Stimulated activated naive CD8-positive, alpha-beta T cell treated with anti-CD3 and anti-CD28 coated beads, Interleukin-15, amount 100 ng/mL, for 72 hours (primary cell): ENCODE measurements at places on chromosomes 3 and 15.
A peak's percentile ranks its signal among the peaks of the same experiment; 100 is the strongest.

- DNase-seq, result no peak
These were observed 204.4 kb upstream of the TGFBR2 start for GRCh38 chr3:30401971-30402370.

GRCh38 chr3:71805199-71805598 lies 20.3 kb upstream of the PROK2 start:
- DNase-seq, result no peak

GRCh38 chr15:29913528-29914135 lies 91.4 kb upstream of the TJP1 start:
- DNase-seq, result no peak

DNA sequence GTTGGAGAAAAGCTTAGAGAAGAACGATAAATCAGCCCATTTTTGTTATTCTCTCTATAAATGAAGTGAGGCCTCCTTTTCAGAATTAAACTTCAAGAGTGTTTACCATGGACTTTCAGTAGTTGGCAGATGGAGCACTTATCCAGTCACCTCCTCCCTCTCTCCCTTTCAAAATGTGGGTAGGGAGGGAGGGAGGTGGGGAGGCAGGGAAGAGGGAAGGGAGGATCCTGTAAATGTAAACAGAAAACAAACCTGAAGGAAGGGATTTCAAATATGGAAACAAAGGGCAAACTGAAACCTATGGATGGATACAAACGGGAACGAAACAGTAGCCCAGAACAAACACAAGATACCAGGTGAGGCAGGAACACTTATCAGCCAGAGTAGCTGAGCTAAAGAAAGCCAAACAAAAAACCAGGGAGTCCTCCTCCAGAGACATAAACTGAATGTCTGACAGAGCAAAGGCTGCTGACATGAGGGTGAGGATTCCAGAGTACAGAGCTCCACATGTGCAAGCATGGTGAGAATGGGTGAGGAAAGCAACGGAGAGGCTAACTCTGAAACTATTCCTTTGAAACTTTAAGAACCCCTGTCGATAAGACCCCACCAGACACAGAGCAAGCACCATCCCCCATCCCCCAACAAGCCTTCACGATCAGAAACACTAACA lies 41.0 kb upstream of the GP5 start:
- DNase-seq, result no peak

DNA sequence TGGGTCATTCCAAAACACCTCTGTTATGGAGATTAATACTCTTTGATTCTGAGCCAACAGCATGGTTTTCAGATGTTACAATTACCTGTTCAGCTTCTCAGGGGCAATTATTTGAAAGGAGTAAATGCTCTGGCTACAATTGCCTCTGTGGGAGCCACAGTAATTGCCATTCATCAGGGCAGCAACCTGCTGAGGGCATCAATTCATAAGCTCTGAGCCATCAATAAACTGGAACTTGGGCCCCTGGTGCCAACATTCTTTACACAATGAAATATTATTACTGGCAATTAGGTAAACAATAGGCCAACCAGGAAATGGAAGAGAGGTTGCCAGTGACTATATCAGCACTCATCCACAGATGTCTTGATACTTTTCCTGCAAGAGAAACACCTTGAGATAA lies 660.8 kb downstream of the MECOM start:
- no peak for DNase-seq

DNA sequence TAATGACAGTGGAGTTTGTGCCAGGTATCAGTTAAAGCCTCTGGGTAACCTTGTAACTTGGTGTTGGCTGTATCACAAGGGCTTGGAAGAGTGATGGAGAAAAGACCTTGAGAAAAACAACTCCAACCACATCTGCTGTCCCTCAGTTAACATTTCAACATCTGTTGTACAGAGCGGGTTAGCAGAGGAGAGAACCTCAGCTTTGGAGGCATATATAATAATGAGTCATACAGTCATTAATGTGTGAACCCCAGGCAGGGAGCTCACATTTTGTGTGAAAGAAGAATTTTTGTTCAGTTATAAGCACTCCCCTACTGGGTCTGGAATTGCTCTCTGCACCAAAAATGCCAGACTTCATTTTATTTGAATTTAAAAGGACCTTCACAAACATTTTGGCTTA lies 439.5 kb downstream of the PDCD6IP start:
- DNase-seq, result no peak

- no peak for DNase-seq
These were observed 173.6 kb upstream of the BHLHE40 start for GRCh38 chr3:4805662-4806061.

DNA sequence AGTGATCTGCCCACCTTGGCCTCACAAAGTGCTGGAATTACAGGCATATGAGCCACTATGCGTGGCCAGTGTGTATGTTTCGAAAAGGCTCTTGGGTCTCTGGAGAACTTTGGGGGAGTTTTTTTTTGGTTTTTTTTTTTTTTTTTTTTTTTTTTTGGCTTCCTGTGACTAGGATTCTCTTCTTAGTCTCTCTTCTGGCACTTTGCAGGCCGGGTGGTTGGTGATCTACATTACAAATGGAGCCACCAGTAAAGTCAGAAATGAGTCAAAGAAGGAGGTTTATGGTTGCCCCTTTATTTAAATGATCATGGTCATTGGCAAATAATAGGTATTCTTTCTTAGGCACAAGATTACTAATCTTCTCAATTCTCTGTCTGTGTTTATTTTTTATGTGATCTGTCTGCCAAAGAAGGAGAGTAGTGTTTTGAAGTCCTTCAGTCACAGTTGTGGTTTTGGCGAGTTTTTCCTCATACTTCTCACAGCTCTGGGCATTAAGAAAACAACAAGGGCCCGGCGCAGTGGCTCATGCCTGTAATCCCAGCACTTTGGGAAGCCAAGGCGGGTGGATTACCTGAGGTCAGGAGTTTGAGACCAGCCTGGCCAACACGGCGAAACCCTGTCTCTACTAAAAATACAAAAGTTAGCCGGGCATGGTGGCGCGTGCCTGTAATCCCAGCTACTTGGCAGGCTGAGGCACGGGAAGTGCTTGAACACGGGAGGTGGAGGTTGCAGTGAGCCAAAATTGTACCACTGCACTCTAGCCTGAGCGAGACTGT lies 38.3 kb downstream of the PDE8A start:
- DNase-seq, result no peak

DNA sequence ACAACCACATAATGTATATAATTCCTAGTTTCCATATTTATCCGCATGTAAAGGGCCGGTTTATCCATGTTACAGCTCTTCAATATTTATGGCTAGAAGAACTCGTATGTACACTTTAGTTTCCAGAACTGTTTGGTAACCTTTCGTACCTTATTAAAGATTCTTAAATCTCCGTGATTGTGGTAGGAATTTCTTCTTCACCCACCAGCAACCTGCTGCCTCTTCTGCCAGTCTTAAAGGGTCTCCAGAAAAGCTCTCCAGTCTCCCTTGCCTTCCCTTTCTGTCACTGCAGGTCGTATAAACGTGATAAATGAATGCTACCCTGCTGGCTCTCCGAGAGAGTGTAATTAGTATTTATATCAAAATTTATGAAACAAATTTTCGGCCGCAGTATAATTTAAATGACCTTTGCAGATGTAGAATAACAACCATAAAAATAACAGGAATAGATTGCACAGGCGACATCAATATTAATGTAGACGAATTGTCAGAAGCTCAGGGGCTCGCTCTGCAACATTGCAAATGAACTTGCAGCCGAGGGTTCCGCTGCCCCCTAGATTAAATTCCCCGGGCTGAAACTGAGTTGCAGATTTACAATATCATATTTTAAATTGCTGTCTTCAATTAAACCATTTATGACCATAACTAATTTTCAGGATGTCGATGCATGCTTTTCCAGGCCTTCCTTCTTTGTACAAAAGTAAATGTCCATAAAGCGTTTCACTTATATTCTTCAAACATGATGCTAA lies 5.4 kb downstream of the ZIC1 start:
- no peak for DNase-seq

- DNase-seq, result no peak
These were observed 19.0 kb downstream of the GORASP1 start for GRCh38 chr3:39088456-39088855.

DNA sequence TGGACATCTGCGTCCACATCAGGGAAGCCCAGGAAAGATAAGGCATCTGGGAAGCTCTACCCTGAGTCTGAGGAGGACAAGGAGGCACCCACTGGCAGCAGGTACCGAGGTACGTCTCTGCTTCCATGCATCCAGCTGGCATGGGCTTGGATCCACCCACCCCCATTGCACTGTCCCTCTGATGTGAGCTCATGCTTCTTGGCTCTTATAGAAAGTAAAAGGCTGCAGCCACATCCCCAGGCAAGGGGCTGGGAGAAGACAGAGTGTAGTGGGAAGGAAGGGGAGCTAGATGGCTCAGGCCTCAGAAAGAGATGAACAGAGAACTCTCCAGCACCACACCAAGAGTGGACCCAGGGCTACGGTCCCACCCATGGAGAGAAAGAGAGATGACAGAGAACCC lies 18.2 kb downstream of the PTH1R start:
- DNase-seq, result no peak

GRCh38 chr3:126125781-126126251 lies 41.9 kb upstream of the SLC41A3 start:
- no peak for DNase-seq

- DNase-seq, result peak; percentile 7
These were observed 38.0 kb downstream of the SHC4 start for GRCh38 chr15:48925714-48926223.

GRCh38 chr3:113948015-113948917 lies 453 bp downstream of the ZDHHC23 start:
- DNase-seq, result peak; percentile 25

GRCh38 chr3:107013641-107014040 lies 363.6 kb upstream of the CCDC54 start:
- no peak for DNase-seq

- DNase-seq, result no peak
These were observed 11.7 kb upstream of the PDCD6IP start for GRCh38 chr3:33786565-33787327.

DNA sequence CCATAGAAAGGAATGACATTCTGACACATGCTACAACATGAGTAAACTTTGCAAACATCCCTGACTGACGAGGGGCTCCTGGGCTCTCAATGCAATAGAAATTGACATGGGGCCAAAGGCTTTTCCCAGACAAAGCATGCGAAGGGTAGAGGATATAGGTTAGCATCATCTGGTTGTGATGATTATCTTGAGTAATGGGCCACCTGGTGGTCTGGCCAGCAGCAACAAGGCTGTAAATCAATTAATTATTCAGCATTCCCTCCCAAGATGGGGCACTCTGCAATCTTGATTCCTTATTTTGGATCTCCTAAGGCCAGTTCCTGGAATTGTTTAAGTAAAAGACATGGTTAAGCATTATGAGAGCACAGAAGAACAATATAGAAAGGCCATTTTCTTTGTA lies 99.2 kb downstream of the AGBL1 start:
- no peak for DNase-seq

GRCh38 chr3:183312433-183312832 lies 59.4 kb downstream of the B3GNT5 start:
- no peak for DNase-seq

DNA sequence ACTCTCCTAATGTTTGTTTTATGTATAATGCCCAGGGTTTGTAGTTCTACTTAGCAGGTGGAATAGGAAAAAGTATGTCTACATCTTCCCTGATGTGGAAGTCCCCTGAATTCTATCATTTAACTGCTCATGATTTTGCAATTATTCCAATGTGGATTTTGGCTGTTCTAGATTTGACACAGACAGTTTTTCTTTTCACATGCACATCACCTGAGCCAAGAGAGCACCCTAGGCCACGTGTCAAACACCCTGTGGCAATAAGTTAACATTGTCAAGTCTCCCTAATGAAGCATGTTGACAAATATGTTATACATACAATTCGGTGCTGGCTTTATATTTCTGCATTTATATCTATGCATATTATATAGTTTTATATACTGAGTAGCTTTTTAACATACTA lies 70.0 kb upstream of the SUCLG2 start:
- no peak for DNase-seq

DNA sequence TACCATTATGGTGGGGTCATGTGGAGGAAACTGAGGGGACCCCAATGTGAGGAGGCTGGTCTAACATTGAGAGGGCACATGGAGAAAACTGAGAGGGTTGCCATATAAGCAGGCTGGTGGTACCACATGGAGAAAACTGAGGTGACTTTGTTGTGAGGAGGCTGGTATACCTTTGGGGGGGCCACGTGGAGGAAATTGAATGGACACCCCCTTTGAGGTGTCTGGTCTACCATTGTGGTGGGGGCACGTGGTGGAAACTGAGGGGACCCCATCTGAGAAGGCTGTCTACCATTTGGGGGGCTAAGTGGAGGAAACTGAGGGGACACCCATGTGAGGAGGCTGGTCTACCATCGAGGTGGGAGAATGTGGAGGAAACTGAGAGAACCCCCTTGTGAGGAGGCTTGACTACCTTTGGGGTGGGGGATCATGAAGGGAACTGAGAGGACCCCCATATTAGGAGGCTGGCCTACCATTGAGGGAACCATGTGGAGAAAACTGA lies 163.8 kb downstream of the FBLN2 start:
- no peak for DNase-seq

- no peak for DNase-seq
These were observed 19.2 kb downstream of the DYNC1LI1 start for GRCh38 chr3:32551496-32551895.

- DNase-seq, result no peak
These were observed 34.5 kb downstream of the DAPK2 start for GRCh38 chr15:64011736-64012135.

- DNase-seq, result no peak
These were observed 39.4 kb downstream of the PPARG start for GRCh38 chr3:12328132-12328836.

- no peak for DNase-seq
These were observed 5.0 kb upstream of the IL17RE start for GRCh38 chr3:9897408-9898372.

GRCh38 chr15:32682977-32683630 lies 34.7 kb upstream of the GREM1 start:
- DNase-seq, result no peak

DNA sequence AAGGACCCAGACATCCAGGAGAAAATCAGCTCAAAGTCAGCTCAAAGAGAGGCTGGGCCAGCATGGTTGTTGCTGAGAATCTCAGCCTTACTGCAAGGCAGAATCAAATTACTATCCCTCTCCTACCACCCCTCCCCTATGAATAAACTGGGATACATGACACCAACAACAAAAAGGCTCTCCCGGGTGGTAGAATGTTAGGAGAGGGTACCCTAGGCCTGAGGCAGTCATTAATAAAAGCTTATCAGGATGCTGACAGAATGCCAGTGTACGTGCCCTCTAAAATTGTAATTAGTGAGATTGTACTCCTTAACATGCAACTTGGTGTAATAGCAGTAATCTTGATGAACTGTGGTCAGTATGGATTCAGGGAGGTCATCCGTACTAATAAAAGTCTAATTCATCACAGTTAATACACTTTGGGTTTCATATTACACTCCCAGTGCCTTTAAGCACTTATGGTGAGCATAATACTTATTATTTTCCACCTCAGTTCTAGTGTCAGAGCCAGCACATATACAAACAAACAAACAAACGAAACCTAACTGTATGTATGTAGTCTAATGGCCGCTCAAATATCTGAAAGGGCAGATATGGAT lies 76.5 kb downstream of the B3GALNT1 start:
- DNase-seq, result no peak

GRCh38 chr3:62414786-62415185 lies 41.4 kb upstream of the FEZF2 start:
- DNase-seq, result no peak
